A172 (cell line): ENCODE measurements at places on chromosomes 7 and 10.

DNA sequence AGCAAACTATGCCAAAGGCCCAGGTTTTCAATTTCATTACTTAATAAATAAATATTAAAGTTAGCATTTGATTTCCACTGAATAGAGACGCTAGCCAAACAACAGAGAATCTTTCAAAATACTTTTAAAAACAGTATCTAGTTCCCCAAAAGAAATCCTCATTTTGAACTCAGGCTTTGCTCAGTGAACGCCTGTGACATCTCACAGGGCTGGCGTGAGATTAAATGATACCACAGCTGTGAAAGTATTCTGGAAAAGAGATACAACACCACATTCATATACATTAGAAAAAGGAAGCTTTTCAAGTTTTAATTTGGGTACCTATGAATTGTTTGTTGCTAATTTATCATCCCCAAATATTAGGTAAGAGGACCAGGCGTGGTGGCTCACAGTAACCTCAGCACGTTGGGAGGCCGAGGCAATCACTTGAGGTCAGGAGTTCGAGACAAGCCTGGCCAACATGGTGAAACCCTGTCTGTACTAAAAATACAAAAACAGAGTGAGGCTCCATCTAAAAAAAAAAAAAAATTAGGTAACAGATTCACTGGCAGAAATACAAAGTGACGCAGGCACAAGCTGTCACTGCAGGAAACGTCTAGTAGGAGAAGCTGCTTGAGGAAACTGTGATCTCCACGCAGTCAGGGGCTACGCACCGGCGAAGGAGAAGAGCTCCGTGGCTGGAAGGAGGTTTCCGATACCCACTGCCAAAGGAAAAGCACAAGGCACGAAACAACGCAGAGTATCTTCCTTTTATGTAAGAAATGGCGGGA, 50.0 kb downstream of the AMZ1 start:
- DNase-seq = no peak

DNA sequence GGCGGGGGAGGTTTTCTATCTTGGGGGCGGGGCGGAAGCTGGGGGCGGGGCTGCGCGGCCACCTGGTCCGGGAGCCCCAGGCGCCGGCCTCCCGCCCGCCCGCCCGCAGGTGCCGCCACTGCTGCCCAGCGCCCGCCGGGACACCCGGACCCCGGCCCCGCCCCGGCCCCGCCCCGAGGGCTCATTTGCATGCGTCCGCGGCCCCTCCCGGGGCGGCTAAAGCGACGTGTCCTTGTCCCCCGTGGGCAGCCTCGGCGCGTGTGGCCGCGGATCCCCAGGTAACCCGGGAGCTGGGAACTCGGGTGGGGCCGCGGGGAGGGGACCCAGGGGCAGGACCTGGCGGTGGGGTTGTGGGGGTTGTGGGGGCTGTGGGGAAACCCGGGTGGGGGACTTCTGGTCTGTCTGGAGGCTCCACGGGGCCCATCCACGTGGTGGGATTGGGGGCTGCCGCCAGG, at the start of gene BHLHA15:
Gene BHLHA15 (plus strand): TSS at position 219 of the 455 bp plus-strand sequence. CDS start 871 bp downstream, outside the sequence.
- no peak for DNase-seq

- DNase-seq = peak; percentile 13
Observed at GRCh38 chr7:135282561-135283254, 49.1 kb downstream of the STRA8 start.

GRCh38 chr10:118332236-118332635, 9.9 kb downstream of the FAM204A start:
- peak; percentile 21 for DNase-seq

DNA sequence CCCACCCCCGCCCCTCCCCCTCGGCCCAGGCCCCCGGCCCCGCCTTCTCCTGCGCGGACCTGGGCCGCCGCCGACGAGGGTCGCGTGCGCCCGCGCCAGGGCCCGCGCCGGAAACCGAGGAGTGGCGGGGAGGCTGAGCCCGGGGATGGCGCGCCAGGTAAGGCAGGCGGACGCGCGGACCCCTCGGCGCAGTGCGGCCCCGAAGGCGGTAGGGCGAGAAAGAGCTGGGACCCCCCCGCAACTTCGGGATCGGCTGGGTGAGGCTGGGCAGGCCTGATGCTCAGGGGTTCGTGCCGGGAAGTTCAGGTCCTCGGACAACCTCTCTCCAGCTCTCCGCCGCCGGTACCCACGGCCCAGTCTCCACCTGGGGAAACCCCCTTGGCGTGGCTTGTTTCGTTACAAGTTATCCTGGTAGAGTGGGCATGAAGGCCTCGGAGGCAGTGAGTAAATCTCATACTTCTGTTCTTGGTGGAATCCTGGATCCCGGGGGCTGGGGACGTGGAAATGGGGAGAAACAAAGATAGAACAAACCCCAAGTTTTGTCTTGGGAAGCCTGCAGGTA, 58.4 kb downstream of the ZNF467 start:
- DNase-seq = no peak
